Testis (tissue), 5 donors: ENCODE measurements at places on chromosomes 4 and X. TPM values are rescaled to one million over a fixed set of nuclear protein-coding genes. Genes with fewer than 3 reads are reported as not detected.

Gene GLRB
- polyA plus RNA-seq: 2.6 TPM

Gene SCRG1
- 29.1 TPM for polyA plus RNA-seq

Gene FABP2
- polyA plus RNA-seq: not detected

Gene CT55
- polyA plus RNA-seq: 4.5 TPM

Gene P2RY4
- not detected for polyA plus RNA-seq

Gene LIMCH1
- polyA plus RNA-seq: 20.9 TPM

Gene PNMA3
- 26.2 TPM for polyA plus RNA-seq

Gene ADGRG4
- 0.28 TPM for polyA plus RNA-seq
